Spleen (tissue), 13 donors: ENCODE measurements at places on chromosomes 4 and X. TPM values are rescaled to one million over a fixed set of nuclear protein-coding genes. Genes with fewer than 3 reads are reported as not detected.

ELF2 gene
- polyA plus RNA-seq, result 13.0 TPM

MAGEC2 gene
- polyA plus RNA-seq, result not detected

COX18 gene
- polyA plus RNA-seq, result 8.9 TPM

IL1RAPL1 gene
- not detected for polyA plus RNA-seq

MUC7 gene
- not detected for polyA plus RNA-seq

GRCh38 chr4:165662341-165662740 is 210.7 kb upstream of the TLL1 start:
- H3K4me1 ChIP-seq, result no peaks in the 10 kb centered on the region
- no peaks in the 10 kb centered on the region for H3K36me3 ChIP-seq
- H3K27ac ChIP-seq, result no peak overlapping the region
- no peaks in the 10 kb centered on the region for H3K27me3 ChIP-seq
- no peak for DNase-seq

DNA sequence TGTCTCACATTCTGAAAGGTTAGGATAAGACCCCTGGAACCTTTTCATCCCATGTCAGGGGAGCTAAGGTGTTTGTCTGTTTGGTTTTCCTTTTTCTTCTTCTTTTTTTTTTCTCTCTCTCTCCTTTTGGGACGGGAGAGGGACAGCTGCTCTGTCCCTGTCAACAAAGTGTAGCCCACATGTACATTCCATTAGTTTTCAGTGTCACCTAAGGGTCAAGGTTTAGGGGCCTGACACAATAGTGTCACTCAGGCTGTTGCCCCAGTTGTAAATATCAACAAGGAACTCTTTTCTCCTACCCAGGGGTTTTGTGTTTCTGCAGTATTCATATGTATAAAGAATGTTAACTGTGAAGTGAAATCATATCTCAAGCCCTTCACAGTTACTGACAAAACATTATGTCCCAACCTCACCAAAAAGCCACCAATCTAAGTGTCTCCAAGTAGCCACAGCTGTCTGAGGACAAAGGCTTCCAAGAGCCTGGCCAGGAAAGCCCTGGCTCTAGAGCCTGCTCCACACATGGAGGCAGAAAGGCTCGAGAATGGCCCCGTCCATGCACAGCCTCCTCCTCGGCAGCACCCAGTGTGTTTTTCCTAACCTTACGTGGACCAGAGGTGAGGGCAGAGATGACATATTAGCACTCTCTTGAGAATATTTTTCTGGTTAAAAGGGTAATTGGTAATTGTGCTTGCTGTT is 9.4 kb downstream of the IRF2 start:
- H3K27ac ChIP-seq, result no peak overlapping the region
- H3K4me1 ChIP-seq, result peaks cover 61% of the 10 kb centered on the region
- no peak overlapping the region for H3K4me3 ChIP-seq
- DNase-seq, result no peak

DNA sequence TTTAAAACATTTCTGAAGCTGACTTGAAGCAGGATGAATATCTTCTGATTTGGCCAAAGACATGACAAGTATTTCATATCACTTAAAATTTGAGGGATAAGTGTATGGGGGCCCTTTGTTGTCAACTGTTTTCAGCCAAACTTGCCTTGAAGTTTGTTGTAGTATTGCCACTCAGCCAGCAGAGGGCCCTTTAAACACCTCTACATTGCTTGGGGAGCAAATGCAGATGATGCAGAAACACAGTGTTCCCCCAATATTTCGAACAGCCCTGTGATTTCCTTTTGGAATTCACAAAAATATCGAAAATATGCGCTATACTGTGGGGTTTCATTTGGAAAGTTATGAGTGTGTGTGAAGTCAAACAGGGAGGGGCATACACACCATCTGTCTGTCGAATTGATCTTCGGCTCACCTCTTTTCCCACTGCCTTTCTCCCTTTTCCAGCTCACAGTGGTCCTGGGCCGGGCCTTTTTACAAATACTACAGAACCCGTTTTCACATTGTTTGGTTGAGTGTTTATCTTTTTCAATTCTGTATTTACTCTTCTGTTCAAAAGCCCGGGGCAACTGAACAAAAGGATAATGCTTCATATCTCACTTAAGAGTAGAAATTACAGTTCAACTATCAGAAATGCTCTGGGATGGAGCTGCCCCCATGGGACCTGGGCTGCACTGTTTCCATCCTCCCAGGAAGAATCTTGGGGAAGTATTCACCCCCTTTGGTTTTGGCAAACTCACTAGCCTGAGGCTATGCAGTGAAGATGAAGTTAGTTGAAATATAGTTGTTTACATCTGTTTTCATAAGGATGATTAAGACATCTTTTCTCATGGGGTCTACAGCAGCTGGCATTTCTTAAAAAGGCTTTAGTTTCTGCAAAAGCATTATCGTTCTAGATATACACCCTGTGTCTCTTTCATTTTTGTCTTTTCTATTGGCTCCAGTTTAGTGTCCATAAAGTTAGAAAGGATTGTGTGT is 137.6 kb downstream of the EGF start:
- H3K27ac ChIP-seq, result no peak overlapping the region
- DNase-seq, result no peak
- H3K36me3 ChIP-seq, result no peaks in the 10 kb centered on the region
- no peaks in the 10 kb centered on the region for H3K4me1 ChIP-seq
- no peak overlapping the region for H3K4me3 ChIP-seq
- H3K27me3 ChIP-seq, result no peaks in the 10 kb centered on the region

- H3K4me1 ChIP-seq, result no peaks in the 10 kb centered on the region
- H3K27ac ChIP-seq, result no peak overlapping the region
- no peaks in the 10 kb centered on the region for H3K36me3 ChIP-seq
- DNase-seq, result no peak
- no peak overlapping the region for H3K4me3 ChIP-seq
These were observed 306.2 kb upstream of the CASK start for GRCh38 chrX:42229533-42229932.

DNA sequence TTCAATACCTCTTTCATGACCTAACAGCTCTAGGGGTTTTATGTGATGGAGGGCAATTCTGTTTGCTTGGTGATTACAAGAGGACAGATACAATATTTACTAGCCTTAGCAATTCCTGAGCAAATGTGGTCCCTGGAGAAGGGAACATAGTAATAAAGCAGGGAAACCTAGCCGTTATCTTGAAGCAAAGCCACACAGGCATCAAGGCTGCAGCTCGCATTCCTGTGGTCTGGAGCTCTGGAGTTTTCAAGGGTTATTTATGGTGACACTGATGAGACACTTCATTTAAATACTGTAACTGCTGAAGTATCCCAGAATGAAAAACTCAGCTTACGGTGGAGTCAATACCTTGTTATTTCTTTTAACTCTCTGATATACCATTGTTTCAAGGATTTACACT is 66.8 kb downstream of the AFF2 start:
- no peaks in the 10 kb centered on the region for H3K36me3 ChIP-seq
- no peaks in the 10 kb centered on the region for H3K4me1 ChIP-seq
- DNase-seq, result no peak
- H3K27ac ChIP-seq, result no peak overlapping the region
- no peak overlapping the region for H3K4me3 ChIP-seq

GRCh38 chr4:139540632-139541031 is 15.4 kb downstream of the SETD7 start:
- no peak for DNase-seq
- no peaks in the 10 kb centered on the region for H3K27me3 ChIP-seq
- no peaks in the 10 kb centered on the region for H3K4me1 ChIP-seq
- no peak overlapping the region for H3K27ac ChIP-seq

GRCh38 chr4:111945014-111945413 is 200.2 kb upstream of the FAM241A start:
- no peaks in the 10 kb centered on the region for H3K36me3 ChIP-seq
- no peak overlapping the region for H3K27ac ChIP-seq
- H3K4me1 ChIP-seq, result no peaks in the 10 kb centered on the region
- no peaks in the 10 kb centered on the region for H3K27me3 ChIP-seq
- no peak for DNase-seq

GRCh38 chrX:19198473-19198872 is 76.2 kb upstream of the ADGRG2 start:
- no peak overlapping the region for H3K27ac ChIP-seq
- H3K36me3 ChIP-seq, result no peaks in the 10 kb centered on the region
- no peak for DNase-seq

GRCh38 chr4:9735515-9735914 is 45.9 kb upstream of the DRD5 start:
- no peak for DNase-seq
- no peak overlapping the region for H3K27ac ChIP-seq
- no peaks in the 10 kb centered on the region for H3K27me3 ChIP-seq
- H3K4me3 ChIP-seq, result no peak overlapping the region
- H3K4me1 ChIP-seq, result no peaks in the 10 kb centered on the region
